ENCODE measurements at places on chromosomes 13 and 19.

- no peaks in the 10 kb centered on the region for H3K27me3 ChIP-seq
- DNase-seq: no peak
- peaks cover 11% of the 10 kb centered on the region for H3K4me1 ChIP-seq
- no peak overlapping the region for H3K4me3 ChIP-seq
- no peaks in the 10 kb centered on the region for H3K36me3 ChIP-seq
- H3K27ac ChIP-seq: no peak overlapping the region
These were observed 5.5 kb downstream of the TPGS1 start for GRCh38 chr19:512547-513365.

DNA sequence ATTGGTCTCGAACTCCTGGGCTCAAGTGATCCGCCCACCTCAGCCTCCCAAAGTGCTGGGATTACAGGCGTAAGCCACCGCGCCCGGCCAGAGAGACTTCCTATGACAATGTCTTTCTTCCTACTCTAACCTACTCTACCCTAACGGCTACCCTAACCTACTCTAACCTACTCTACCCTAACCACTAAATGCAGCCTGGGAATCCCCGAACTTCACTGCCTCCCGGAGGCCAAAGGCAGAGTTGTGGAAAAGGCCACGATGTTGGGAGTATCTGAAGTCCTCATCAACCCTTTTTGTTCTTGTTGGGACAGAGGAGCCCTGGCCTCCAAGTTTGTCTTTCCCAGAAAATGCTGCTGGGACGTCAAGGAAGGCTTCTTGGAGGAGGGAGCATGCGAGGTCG is 967 bp upstream of the NR2C2AP start:
- H3K4me3 ChIP-seq: no peak overlapping the region
- H3K27me3 ChIP-seq: no peaks in the 10 kb centered on the region
- H3K36me3 ChIP-seq: peaks cover 25% of the 10 kb centered on the region
- no peak overlapping the region for H3K27ac ChIP-seq
- peaks cover 15% of the 10 kb centered on the region for H3K4me1 ChIP-seq
- DNase-seq: no peak

GRCh38 chr13:114081761-114082681 is 50.4 kb downstream of the RASA3 start:
- no peak overlapping the region for H3K4me3 ChIP-seq
- no peaks in the 10 kb centered on the region for H3K27me3 ChIP-seq
- no peak overlapping the region for H3K27ac ChIP-seq
- H3K4me1 ChIP-seq: no peaks in the 10 kb centered on the region
- H3K36me3 ChIP-seq: no peaks in the 10 kb centered on the region

DNA sequence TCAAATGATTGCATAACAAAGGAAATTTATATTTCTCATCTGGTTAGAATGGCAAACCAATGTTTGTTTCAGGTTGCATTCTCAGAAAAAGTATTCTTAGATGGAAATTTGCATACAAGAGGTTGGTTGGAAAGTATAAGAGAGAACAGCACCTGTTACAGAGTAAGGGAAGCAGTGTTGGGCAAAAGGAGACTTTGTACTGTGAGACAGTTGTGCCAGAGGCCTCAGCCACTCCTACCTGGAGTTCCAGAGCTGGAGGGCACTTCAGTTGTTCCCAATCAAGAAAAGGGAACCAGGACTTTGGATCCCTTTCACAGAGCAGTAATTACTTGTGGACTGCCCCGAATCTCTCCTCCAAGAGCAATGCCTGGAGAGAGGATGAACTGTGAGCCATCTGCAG is 81.8 kb downstream of the SPRY2 start:
- H3K27me3 ChIP-seq: no peaks in the 10 kb centered on the region
- H3K27ac ChIP-seq: no peak overlapping the region
- H3K36me3 ChIP-seq: no peaks in the 10 kb centered on the region
- no peaks in the 10 kb centered on the region for H3K4me1 ChIP-seq

DNA sequence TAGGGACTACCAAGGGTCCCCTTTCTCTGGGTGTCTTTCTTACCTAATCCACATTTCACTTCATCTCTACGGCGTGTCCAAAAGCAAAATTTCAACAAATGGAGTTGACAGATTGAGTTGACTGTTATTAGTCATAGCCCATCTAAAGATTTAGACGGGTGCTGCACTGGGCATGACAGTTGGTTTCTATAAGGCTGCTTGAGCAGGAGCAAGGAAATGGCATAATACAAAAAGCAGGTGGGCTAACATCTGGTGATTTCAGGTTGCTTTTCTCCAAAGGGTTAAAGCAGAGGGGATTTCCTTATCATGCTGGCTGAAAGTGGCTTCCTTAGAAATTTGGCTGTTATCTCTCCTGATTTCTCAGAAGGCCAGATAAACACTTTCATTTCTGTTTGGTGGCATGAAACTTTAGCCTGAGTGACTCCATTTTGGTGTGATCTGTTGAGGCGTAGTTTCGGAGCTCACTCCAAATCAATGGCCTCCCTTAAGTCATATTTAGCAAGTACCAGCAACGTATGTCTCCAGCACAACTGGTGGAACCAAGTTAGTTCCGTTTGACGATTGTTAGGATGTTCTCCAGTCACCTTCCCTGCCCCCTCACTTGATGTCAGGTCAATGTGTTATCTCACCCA is 440.4 kb downstream of the FGF9 start:
- H3K36me3 ChIP-seq: no peaks in the 10 kb centered on the region
- H3K4me3 ChIP-seq: no peak overlapping the region
- DNase-seq: no peak
- H3K27me3 ChIP-seq: no peaks in the 10 kb centered on the region

- no peaks in the 10 kb centered on the region for H3K27me3 ChIP-seq
- H3K36me3 ChIP-seq: no peaks in the 10 kb centered on the region
- no peak overlapping the region for H3K27ac ChIP-seq
- no peak overlapping the region for H3K4me3 ChIP-seq
- no peaks in the 10 kb centered on the region for H3K4me1 ChIP-seq
These were observed 10.7 kb downstream of the EPSTI1 start for GRCh38 chr13:42981317-42981716.

DNA sequence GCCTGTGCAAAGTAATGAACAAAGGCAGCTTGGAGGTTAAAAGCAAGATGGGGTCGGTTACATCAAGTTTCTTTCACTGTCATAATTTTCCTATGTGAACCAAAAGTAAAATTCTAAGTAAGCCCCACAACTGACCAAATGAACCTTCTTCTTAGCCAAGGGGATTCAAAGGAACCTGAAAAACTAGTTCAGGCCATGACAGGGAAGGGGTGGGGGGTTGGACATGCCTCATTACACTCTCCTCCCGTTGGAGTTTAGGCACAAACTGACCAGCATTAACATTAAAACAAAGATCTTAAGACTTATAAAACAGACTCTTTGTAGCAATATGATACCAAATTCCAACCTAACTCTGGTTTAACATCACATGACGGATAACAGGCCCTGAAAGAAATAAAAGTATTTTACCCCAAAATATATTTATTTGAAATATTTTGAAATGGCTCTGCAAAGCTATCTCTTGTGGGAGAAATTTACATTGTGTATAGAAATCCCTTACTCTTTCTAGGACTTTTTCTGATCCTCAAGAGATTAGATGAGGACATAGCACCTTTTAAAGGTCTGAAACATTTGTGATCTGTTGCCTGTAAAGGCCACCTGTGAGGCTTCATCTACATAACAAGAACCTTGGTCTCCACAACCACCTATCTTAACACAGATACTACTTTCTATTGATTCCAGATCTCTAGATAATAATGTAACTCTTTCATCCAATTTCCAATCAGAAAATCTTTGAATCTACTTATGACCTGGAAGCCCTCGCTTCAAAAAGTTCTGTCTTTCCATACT is 1829.0 kb upstream of the MIR17HG start:
- no peak overlapping the region for H3K4me3 ChIP-seq
- H3K36me3 ChIP-seq: no peaks in the 10 kb centered on the region
- no peaks in the 10 kb centered on the region for H3K4me1 ChIP-seq
- DNase-seq: no peak

GRCh38 chr13:24053519-24054251 is 106.8 kb upstream of the SPATA13 start:
- H3K4me1 ChIP-seq: no peaks in the 10 kb centered on the region
- H3K27me3 ChIP-seq: no peaks in the 10 kb centered on the region
- H3K27ac ChIP-seq: peak overlapping the region; percentile 33
- no peaks in the 10 kb centered on the region for H3K36me3 ChIP-seq

- no peaks in the 10 kb centered on the region for H3K27me3 ChIP-seq
- no peak for DNase-seq
- H3K4me3 ChIP-seq: no peak overlapping the region
- H3K36me3 ChIP-seq: no peaks in the 10 kb centered on the region
- H3K27ac ChIP-seq: no peak overlapping the region
- no peaks in the 10 kb centered on the region for H3K4me1 ChIP-seq
These were observed 28.0 kb downstream of the SERP2 start for GRCh38 chr13:44401577-44401976.

DNA sequence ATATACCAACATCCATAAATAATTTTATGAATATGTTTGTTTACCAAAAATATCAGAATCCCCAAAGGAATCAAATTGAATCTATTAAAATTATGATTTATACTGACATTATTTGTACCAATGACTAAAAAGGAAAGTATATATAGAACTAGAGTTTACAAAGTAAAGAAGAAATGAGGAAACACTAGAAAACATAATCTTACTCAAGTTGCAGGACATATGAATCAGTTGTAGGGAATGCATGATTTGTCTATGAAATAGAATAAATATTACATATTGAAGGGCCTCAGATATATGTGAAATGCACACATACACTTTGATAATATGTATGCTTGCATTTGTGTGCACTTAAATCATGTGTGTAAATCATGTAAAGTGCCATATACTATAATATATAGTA is 1466.4 kb downstream of the EFNB2 start:
- no peak overlapping the region for H3K27ac ChIP-seq
- H3K27me3 ChIP-seq: no peaks in the 10 kb centered on the region
- DNase-seq: no peak
- no peaks in the 10 kb centered on the region for H3K36me3 ChIP-seq
- H3K4me1 ChIP-seq: no peaks in the 10 kb centered on the region
- H3K4me3 ChIP-seq: no peak overlapping the region

GRCh38 chr13:105008604-105009003 is 1526.9 kb downstream of the EFNB2 start:
- H3K4me3 ChIP-seq: no peak overlapping the region
- DNase-seq: no peak
- H3K4me1 ChIP-seq: no peaks in the 10 kb centered on the region
- no peaks in the 10 kb centered on the region for H3K27me3 ChIP-seq
- H3K36me3 ChIP-seq: no peaks in the 10 kb centered on the region

GRCh38 chr13:93364166-93364565 is 137.6 kb downstream of the GPC6 start:
- H3K27ac ChIP-seq: no peak overlapping the region
- no peak for DNase-seq
- H3K36me3 ChIP-seq: no peaks in the 10 kb centered on the region
- H3K27me3 ChIP-seq: no peaks in the 10 kb centered on the region
- no peaks in the 10 kb centered on the region for H3K4me1 ChIP-seq
- no peak overlapping the region for H3K4me3 ChIP-seq

DNA sequence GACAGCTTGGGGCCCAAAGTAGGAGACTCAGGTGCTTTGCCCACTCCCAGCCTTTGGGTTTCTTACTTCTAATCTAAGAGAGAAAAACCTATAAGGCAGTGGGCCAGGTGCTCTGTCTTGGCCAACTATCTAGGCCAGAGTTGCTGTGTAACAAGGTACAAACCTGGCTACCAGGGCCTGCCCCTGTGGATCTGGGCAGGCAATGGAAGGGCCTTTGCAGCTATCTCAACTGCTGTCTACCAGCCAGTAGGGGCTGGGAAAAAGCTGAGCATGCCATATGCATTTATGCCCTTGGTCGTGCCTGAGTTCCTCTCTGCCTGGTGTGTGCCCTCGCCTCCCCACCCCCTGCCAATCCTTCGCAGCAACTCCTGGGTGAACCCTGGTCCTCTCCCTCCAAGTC is 16.7 kb upstream of the SERPINE3 start:
- no peak for DNase-seq
- H3K27me3 ChIP-seq: no peaks in the 10 kb centered on the region
- no peaks in the 10 kb centered on the region for H3K36me3 ChIP-seq
- H3K27ac ChIP-seq: no peak overlapping the region
- no peaks in the 10 kb centered on the region for H3K4me1 ChIP-seq
- no peak overlapping the region for H3K4me3 ChIP-seq

- H3K4me3 ChIP-seq: no peak overlapping the region
- H3K27ac ChIP-seq: no peak overlapping the region
- no peaks in the 10 kb centered on the region for H3K4me1 ChIP-seq
- H3K36me3 ChIP-seq: peaks cover 97% of the 10 kb centered on the region
- H3K27me3 ChIP-seq: no peaks in the 10 kb centered on the region
These were observed 18.9 kb upstream of the OR7D2 start for GRCh38 chr19:9159891-9160290.

Data from tibial artery (tissue), 4 donors.